Common myeloid progenitor, CD34-positive (primary cell): ENCODE measurements at places on chromosomes 4 and X.
A peak's percentile ranks its signal among the peaks of the same experiment; 100 is the strongest.

DNA sequence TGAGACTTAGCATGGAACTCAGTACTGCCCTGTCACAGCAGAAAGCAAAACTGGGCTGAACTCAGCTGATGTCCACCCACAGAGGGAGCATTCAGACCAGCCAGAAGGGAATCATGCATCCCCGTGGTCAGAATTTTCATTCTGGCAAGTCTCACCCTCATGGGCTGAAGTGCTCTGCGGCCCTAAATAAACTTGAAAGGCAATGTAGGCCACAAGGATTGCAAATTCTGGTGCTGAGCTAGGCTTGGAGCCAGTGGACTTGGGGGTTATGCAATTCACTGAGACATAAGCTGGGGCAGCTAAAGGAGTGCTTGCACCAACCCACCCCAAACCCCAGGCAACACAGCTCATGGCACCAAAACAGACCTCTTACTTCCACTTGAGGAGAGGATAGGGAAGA, 494.1 kb downstream of the GABRG1 start:
- DNase-seq, result no peak

DNA sequence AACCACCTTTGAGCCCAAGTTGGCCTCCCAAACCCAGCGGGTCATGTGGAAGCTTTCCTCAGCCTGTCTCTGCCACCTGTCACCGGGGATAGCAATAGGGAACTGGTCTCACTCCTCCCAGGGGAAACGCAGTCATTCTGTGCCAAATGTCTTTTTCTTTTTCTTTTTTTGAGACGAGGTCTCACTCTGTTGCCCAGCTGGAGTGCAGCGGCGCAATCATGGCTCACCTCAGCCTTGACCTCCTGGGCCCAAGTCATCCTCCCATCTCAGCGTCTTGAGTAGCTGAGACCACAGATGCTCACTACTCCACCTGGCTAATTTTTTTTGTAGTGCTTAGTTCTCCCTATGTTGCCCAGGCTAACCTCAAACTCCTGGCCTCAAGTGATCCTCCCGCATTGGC, 40.3 kb downstream of the MED28 start:
- DNase-seq, result no peak

DNA sequence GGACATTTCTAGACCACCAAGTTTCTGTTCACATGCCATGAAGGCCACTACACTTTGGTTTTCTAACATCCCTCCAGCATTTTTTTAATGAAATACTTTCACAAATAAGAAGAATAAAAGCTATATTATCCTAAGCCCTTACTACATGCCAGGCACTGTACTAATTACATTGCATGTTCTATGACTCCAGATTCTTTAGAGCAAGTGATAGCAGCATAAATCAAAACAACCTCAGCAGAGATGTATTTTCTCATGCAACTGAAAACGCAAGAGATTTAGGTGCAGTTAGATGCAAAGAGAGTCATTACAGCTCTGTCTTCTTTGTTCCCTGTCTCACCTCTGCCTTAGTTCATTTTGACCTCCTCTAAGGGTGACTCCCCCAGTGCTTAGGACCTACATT, 230.0 kb downstream of the LDB2 start:
- DNase-seq, result no peak

DNA sequence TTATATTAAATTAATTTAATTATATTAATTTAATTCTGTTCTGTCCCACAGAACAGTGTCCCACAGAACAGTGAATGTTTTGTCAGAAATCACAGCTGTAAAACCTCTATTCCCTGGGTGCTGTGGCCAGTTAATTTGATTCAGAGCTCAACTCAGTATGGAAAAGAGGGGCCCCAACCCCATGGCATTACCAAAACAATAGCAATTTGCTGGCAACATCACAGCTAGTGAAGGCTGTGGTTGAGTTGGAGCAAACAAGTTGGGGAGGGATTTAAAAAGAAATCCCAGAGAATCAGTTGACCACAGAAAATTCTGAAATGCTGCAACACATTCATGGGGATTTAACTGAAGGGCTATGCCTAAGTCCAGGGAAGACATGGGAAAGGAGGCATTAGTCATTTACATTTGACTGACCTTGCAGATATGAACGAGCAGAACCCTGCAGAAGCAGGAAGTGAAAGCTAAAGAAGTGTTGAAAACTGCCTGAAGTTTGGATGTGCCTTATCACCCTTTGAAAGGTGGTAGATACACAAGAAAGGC, 30.1 kb downstream of the PDHA2 start:
- no peak for DNase-seq

DNA sequence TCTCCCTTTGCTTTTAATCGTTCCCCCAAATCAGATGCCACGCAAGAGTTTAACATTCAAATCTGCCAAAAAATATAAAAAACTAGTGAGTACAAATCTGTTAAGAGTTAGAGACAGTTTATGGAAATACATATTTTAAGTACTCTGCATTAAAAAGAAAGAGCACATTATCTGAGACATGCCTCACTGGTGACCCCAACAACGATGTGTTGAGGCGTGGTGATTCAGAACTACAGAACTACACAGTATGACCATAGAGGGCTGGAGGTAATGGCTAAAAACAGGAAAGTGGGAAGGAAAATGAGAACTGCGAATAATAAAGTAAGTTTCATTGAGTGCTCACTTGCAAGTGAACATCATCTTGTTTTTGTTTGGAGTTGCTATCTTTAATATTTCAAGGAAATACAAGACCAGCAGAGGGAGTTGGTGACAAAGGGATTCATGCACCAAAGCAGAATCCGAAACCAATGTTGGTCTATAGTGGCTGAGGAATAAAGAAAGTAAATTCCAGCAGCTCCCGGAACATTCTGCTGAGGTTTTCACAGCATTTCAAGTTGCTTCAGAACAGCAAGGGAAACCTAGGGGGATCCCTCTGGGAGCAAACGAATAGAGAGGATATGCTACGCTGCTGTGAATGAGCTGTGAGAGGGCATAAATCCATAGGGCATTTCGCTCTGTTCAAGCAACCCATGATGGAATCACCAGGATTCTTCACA, 92.2 kb downstream of the DCHS2 start:
- peak; percentile 36 for DNase-seq

DNA sequence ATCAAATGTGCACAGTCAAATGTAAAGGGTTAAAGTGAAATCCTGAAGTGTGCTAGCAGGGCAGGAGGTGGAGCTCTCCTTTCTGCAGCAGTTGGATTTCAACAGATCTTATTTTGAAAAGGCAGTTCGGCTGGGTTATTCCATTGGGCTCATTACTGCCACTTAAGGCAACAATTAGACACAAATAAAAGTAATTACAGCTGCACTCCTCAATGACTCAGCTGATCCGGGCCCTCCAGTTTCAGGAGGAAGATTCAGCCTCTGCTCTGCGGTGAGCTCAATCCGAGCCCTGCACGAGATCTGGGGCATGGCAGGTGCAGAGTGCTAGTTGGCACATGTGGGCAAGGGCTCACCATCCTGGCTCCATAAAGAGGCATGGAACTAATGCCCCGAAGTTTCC, 85.4 kb downstream of the PHKA2 start:
- DNase-seq, result no peak

DNA sequence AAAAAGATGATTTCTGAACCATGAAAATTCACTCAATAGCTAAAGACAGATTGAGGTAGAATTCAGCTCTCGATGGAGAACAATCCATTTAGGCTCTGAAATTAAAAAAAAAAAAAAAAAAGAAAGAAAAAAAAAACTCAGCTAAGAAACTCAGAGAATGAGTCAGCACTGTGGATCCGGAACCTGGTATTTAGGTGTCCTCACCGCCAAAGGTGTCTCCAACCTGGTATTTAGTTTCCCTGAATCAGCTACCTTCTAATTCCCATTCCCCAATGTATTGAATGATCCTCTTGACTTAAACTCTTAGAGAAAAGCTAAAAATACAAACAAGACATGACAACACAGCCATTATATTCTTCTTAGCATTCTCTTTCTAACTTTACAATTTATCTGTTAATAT, 150.3 kb upstream of the RASGEF1B start:
- no peak for DNase-seq

DNA sequence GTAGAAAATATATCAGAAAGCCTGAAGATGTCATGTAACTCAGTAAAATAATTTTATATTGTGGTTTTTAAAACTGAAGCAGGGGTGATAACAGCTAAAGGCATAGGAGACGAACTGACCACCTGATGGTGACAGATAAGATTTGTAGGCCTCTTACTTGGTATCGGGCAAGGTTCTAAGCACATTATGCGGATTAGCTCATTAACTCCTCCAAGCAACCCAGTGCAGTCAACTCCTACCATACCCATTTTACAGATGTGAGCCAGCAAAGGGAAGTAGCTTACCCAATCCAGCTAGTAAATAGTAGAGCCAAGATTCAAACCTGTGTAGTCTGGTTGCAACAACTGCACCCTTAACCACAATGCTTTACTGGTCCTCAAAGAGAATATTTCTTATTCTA, 62.1 kb downstream of the CC2D2A start:
- DNase-seq, result no peak

DNA sequence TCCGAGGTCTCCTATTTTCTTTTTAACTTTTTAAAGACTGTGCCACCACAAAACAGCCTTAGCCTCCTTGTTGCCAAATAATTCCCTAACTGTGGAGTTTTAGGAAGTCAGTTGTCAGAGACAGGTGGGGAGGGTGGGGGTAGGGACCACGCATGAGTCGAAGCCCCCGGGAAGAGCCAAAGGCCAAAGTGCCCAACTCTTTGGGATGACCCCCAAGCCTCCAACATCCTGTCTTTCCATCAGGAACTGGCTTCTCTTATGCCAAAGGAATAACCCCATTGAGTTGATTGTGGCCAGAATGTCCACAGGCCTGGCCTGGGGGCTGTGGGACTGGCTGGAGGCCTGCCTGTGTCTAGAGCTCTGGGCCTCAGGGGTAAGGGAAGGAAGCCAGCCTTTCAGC, 5.8 kb downstream of the PRRG3 start:
- DNase-seq, result no peak

GRCh38 chr4:57973819-57974218, 863.6 kb upstream of the IGFBP7 start:
- DNase-seq, result no peak

DNA sequence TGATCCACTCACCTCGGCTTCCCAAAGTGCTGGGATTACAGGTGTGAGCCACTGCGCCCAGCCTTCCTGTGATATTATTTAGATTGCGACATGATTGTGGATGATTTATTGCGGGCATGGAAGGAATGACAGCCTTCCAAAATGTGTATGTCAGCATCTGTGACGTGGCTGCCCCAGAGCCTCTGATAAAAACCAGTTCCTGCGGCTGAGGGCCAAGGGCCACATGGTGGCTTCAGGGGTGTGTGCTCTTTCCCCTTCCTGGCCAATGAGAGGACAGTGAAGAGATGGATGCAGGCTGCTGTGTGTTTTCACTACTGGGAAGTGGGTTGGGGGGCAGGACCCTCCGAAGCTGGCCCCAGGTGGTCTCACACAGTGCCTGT, 57.4 kb upstream of the HGFAC start:
- DNase-seq, result no peak

- no peak for DNase-seq
Observed at GRCh38 chr4:79338148-79338547, 12.3 kb upstream of the NAA11 start.

GRCh38 chr4:168524006-168524405, 27.2 kb downstream of the PALLD start:
- no peak for DNase-seq

DNA sequence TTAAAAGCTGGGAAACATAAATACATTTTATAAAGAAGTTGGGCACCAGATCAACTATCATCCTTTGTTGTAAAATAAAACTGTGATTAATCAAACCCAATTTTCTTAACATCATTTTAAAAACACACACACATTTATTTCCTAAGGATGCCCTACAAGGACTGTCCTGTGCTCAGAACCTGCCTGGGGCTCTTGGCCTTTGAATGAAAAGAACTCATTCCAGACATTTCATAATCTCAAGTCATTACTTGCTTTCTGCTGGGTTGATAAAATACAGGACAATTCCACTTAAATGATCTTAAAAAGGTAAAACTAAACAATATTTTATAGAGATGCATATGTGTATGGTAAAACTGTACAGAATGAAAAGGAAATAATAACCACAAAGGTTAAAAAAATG, 2.8 kb downstream of the SH3D19 start:
- no peak for DNase-seq

- DNase-seq, result no peak
Observed at GRCh38 chr4:104352211-104352610, 142.5 kb downstream of the CXXC4 start.

GRCh38 chr4:142348613-142349021, 497.5 kb downstream of the INPP4B start:
- DNase-seq, result no peak

DNA sequence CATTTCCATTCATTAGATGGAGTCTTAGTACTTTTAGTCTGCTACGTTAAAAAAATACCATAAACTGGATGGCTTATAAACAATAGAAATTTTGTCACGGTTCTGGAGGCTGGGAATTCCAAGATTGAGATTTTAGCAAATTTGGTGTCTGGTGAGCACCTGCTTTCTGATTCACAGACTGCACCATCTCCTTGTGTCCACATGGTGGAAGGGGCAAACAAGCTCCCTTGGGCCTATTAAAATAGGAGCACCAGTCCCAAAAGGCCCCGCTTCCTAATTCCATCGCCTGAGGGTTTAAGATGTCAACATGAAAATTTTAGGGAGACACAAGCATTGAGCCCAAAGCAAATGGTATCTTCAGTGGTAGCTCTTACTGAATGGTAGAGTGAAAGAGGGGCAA, 120.5 kb upstream of the MAP9 start:
- no peak for DNase-seq

DNA sequence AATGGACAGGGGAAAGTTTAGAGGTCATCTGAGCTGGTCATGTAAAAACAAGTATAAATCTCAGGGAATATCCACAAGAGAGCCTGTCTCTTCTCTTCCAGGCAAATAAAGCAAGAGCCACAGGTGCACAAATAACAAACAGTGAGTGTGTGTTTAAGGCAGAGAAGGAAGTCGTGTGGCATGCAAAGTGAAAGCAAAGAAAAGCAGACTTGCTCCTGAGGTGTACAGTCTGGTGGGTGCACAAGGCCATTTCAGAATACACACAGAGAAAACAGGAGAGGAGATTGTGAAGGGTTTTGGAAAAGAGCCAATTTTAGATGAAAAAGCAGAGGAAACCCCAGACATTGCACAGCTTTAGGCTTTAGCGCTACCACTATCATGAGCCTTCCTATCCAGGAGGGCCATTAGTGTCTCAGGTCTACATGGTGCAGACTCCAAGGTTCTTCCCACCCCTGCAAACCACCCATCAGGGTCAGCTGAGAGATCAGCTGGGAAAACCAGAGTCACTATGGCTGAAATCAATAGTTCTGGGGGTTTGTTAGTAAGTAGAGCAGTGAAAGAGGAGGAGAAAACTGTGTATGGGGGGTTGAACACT, 355.8 kb downstream of the KLHL4 start:
- no peak for DNase-seq

- DNase-seq, result peak; percentile 50
Observed at GRCh38 chr4:168221301-168221700, 97.3 kb downstream of the DDX60 start.

GRCh38 chr4:102732678-102733077, 28.1 kb downstream of the MANBA start:
- no peak for DNase-seq

DNA sequence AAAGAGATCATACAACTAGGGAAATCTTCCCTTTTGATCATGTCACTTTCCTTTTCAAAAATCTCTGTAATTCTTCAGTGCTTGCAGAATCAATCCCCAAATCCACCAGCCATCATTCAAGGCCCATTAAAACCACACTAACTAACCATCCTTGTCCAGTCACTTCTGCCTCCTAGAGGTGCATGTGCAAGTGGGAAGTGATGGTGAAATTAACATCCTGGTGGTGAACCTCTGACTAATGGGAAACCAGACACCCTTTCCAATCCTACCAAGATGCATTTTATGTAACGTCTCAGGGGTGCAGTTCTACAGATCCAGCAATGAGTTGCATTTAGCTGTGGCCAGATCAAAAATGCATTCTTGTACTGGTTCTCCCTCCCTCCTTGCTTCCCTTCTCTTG, 341.8 kb downstream of the RAPGEF2 start:
- peak; percentile 48 for DNase-seq

GRCh38 chr4:101643186-101643837, 147.2 kb upstream of the BANK1 start:
- DNase-seq, result no peak
